Astrocyte of the spinal cord (primary cell): ENCODE measurements at places on chromosomes 4 and X.

DNA sequence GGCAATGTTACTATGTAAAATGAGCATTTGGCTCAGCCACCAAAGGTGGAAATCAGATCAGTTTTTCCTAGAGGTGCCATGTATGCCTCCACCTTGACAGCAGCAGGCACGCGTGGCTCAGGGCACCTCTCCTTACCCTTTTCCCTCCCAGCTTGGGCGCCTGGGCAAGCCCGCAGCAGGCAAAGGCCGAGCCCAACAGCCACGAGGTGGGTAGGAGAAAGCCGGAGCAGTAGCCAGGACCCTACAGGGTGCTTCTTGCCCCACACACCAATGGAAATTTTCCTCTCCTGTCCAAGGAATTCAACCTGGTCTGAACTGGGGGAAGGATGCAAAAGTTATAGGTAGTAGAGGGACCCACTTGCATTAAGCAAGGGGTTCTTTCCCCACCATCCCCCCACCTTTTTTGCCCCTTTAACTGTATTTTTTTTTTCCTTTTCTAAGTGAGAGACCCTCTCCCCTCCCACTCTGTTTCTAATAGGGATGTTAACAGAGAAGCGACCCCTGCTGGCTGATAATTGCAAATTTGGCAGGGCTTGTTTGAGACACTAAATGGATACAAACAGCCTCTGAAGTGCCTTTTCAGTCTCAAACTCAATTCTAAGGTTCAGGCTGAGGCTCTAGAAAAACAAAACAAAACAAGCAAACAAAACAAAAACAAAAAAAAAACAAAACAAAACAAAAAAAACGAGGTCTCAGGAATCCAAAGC lies 895.1 kb downstream of the PCDH18 start:
- DNase-seq = peak; percentile 8

DNA sequence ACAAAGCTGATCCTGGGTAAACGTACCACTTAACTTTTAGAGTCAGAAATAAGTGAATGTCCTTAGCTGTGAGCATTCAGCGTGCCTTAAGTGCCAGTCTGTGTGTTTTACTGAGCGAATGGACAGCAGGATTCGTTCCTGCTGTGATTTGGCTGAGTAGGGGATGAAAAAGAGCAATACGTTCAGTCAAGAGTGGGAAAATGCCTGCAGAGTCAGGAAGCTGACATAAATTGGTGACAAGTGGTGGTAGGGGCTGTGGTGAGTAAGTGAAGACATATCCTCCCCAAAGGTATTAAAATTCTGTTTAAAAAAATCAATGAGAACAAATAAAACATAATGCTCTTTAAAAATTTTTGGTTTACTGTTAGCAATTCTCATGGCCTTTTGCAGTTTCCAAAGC lies 56.6 kb upstream of the TNIP3 start:
- DNase-seq = no peak

- peak; percentile 51 for DNase-seq
Measured at GRCh38 chr4:67929426-67929825, 33.9 kb downstream of the TMPRSS11A start.

DNA sequence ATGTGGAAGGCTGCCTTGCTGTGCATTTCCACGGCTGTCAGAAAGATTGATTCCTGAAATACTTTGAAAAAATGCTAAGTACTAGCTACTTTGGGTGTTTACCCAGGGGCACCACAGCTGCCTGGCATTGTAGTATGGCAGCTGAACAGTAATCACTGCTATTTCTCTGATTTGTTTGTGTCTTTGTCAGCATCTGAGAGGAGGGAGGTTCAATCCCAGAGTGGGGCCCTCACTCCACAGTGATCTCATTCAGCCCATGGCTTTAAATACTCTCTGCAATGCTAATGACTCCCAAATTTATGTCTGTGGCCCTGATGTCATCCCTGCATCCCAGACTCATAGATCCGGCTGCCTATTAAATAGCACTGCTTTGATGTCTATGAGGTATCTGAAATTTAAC lies 575.3 kb upstream of the MAGEB2 start:
- no peak for DNase-seq

GRCh38 chr4:76930685-76931084 lies 18.9 kb upstream of the SEPTIN11 start:
- DNase-seq = no peak

- DNase-seq = no peak
Measured at GRCh38 chrX:24796204-24796603, 102.5 kb downstream of the POLA1 start.

DNA sequence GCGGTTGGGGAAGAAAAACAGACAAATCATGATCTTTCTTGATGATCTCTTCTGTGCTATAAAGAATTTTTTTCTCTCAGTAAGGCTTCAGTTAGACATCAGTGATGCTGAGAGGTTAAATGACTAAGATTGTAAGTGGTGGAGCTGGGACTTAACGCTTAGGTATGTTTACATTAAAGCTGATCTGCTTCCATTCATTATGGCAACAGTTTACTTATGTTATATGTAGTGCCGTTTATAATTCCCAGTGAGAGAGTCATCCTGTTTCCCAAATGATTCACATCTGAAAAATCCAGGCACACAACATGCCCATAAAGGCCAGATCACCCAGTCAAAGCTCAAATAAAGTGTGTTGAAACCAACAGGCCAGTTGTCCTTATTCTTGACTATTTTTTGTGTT lies 50.1 kb downstream of the CENPVL3 start:
- peak; percentile 45 for DNase-seq

GRCh38 chr4:25513814-25514213 lies 136.8 kb downstream of the ANAPC4 start:
- DNase-seq = no peak

DNA sequence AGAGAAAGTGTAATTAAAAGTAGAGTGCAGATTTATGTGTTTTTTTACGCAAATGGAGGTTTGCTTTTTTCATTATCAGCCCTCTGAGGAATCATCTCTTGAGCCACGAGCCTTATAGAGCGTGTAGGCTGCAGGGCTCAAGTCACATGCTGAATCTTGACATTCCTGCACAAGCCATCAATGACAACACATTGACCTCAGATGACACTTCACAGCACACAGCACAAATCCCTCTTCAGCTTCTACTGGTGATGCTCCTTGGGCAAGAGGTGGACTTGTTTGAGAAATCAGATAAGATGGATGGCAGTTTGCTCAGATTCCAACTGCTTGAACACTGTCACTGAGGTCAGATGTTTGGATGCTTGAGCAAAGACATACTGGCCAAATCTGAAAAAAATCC lies 250.6 kb downstream of the SNCA start:
- DNase-seq = no peak

DNA sequence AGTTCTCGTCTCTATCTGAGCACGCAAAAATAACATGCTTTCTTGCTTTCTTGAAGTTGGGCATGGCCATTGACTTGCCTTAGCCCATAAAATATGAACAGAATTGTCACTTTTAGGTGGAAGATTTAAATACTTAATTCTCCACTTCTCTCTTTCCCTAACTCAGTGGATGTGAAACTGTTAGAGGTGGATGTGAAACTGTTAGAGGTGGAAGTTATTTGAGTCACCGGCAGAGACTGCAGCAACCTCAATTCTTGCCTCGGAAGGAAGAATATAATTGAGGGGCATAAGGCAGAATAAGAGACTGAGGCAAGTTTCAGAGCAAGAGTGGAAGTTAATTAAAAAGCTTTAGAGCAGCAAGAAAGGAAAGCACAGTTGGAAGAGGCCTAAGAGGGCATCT lies 2.8 kb upstream of the PARM1 start:
- no peak for DNase-seq

DNA sequence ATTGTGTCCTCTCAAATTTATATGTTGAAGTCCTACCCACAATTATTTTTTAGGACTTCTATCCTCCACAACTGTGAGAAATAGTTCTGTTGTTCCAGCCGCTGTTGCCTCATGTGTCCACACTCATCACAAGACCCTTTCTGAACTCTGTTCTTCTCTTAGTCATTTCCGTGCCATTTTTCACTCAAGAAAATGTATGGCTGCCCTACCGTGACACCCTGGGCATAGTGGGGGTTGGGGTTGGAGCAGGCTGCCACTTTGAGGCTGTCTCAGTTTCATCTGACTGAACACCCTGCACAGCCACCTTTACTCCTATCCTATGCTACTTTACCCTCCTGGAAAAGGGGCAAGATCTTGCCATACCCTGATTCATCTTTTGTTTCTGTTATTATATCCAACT lies 319.1 kb downstream of the TENM3 start:
- DNase-seq = no peak

- no peak for DNase-seq
Measured at GRCh38 chr4:19047279-19047880, 1025.8 kb upstream of the LCORL start.

DNA sequence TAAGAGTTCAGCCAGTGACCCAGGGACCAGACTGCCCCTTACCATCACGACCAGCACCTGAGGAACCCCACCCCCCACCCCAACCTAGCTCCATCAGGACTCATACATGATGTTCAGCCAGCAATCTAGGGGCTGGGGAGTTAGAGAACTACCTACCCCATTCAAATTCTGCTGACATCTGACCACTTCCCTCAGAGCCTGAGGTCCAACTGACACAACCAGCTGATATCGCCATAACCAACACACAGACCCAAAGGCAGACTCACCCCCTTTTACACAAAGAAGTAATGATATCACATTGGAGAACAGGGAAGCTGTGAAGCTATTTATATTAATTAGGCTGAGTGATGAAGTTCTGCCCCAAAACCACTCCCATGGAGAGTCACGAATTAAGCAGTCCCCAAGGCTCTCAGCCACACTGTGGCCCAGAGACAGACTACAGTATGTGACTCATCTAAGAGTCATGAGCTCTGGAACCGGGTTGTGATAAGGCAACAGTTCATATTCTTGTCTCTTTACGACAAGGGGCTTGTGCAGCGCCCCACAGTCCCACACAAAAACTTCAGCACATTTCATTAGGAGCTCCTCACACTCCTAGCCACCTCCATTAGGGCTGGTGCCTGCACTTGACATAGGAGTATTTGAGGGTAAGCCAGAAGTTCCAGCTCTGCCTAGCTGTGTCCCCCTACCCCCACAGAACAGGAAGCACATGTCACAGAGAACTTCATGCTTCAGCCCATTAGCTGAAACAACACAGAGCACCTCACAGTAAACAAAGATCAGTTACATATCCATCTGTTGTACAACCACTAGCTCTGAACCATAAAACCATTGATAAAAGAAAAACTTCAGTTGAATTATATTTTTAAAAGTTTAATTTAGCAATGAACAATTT lies 184.7 kb upstream of the ZCCHC13 start:
- peak; percentile 46 for DNase-seq

GRCh38 chr4:1356181-1356998 lies 9.4 kb downstream of the UVSSA start:
- DNase-seq = peak; percentile 54

- DNase-seq = no peak
Measured at GRCh38 chrX:74923942-74924448, 1.3 kb downstream of the NEXMIF start.

- DNase-seq = no peak
Measured at GRCh38 chr4:2008671-2008920, 178 bp downstream of the NELFA start.

- DNase-seq = no peak
Measured at GRCh38 chr4:143405075-143405730, 68.5 kb downstream of the GAB1 start.

DNA sequence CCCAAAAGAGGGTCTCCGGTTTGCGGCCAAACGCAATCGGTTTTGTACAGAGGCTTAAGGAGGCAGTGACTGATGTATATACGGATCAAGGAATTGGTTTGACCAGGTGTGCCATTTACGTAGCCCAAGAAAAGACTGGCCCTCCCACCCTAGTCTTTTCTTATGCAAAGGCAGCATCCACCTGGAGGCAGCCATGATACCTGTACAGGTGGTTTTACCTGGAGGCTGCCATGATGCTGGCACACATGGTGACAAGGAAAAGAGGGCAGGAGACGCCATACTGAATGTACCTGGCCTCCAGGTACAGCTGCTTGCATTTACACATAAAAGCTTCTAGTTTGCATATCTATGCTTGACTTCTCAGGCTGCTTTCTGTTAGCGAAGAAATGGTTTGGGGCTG lies 917.7 kb upstream of the INTU start:
- no peak for DNase-seq

- no peak for DNase-seq
Measured at GRCh38 chrX:150229030-150229429, 134.1 kb upstream of the MAMLD1 start.

DNA sequence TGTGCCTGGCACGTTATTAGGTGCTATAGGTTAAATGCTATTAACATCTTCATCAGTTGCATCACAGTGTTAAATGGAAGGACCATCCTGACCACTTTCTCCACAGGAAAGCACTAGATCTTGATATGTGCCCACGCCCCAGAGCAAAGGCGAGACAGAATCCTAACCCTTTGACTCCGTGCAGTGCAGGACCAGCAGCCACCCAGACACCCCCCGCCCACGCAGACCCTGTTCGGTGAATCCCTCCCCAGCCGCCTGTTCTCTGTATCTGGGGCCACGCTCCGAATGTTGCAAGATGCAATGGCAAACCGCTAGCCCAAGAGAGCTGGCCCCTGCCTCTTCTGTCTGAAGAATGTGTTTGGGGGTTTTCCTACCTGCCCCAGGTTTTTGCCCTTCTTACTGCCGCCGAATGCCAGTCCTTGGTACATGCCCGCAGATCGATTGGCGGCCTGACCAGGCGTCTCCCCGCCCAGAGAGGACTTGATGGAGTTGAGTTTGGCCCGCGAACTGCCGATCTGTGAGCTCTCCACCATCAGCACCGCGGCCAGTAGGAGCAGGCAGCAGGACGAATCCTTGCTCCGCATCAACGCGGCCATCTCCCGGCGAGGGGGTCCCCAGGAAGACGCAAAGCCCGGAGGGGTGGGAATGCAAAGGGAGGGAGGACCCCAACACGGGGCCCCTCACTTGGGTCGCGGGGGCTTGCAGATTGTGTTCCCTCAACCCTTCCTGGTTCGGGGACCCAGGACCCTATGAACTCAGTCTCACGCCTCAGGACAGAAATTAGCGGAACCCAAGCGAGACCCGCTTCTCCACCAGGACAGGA lies 906 bp downstream of the DKK2 start:
- DNase-seq = peak; percentile 45

DNA sequence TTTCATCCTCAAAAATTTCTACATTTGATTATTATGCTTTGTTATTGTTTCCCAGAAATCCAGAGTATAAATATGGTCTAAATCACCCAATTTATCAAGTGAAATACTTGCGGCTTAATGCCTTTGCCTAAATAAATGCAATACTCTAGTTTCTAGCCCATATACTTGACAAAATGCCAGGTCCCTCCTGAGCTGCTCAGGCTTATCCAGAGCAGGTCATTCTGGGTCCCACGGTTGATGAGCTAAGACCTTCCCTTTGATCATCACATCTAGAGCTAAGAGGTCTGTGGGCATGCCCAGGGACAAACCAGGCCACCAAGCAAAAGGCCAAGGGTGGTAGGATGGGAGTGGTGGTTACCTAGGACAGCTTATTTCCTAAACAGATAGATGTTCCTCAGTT lies 180.1 kb downstream of the SMIM20 start:
- no peak for DNase-seq

- no peak for DNase-seq
Measured at GRCh38 chr4:10311939-10312338, 145.3 kb downstream of the ZNF518B start.

- no peak for DNase-seq
Measured at GRCh38 chrX:17627026-17627425, 110.3 kb upstream of the SCML1 start.

GRCh38 chr4:29310252-29310651 lies 1409.9 kb upstream of the PCDH7 start:
- DNase-seq = no peak
